ENCODE measurements at places on chromosomes 7 and 10.

DNA sequence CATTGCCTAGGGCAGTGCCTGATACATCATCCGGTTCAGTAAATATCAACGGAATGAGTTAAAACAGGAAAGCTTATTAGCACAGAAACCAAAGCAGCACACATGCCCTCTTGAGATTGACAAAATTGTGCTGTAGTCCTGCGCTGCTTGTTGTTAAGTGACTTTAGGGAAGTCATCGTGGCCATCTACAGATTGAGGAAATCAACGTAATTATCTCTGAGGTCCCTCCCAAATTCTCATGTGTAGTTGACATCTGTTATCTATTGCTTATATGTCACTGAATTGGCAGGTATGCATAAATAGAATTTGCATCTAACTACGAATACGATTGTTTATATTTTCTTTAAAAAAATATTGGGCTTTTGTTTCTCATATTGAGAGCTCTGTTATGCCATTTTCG is 3.5 kb upstream of the GNB2 start:
- no peak for DNase-seq

DNA sequence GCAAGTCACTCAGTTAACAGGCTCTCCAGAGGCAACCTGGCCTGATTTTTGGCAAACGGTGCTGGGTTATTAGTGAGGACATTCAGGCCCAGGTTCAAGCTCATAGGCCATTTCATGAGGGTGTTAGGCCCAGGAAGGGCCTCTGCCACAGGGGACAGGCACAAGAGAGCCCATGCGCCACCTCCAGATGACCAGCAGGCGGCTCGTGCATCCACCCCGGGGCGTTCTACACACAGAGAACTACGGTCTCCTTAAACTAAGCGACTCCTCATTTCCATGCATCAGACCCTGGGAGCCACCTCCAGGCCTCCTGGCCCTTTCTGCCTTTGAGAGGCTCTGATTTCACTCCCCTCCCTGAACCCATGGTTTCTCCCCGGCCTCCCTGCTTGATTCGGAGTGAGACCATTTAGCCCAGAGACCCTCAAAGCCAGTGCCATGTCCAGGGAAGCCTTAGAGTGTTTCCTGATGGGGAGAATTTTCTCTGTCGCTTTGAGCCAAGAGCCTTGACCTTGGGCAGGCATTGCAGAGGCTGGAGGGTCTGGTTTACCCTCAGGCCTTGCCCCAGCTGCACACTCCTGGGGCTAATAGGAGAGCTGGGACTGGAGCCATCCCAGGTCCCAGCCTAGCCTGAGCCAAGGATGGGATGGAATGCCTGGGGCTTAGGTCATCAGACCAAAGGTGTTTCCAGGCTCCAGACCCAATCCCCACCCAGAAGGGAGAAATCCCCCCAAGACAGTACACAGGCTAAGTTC is 188.0 kb downstream of the GRID1 start:
- no peak for DNase-seq

- DNase-seq = no peak
Observed at GRCh38 chr10:107013258-107014006, 151.1 kb downstream of the SORCS1 start.

- DNase-seq = no peak
Observed at GRCh38 chr10:34845070-34845469, 30.0 kb upstream of the PARD3 start.

DNA sequence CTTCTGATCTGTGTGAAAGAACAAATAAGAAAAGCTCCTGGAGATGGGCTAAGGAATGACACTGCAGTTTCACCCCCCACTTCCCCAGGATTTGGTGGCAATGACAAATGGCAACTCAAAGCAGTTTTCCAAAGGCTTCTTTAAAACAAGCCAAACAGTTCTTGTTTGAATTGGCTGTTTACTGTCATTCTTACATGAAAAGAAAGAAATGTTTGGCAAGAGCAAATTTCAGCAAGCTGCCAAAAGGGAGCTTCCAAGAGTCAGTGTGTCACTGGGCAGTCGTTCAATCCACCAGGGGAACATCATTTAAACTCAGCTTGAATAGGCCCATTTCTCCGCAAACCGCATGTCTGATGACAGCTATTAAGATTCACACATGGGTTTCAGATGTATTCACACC is 119.0 kb upstream of the RHOBTB1 start:
- no peak for DNase-seq

DNA sequence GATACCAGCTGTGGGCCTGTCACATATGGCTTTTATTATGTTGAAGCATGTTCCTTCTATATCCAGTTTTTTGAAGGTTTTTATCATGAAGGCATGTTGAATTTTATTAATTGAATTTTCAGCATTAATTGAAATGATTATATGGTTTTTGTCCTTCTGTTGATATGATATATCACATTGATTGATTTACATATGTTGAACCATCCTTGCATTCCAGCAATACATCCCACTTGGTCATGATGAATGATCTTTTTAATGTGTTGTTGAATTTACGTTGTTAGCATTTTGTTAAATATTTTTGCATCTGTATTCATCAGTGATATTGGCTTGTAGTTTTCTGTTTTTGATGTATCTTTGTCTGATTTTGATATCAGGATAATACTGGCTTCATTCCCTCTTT is 21.2 kb downstream of the PRSS37 start:
- DNase-seq = no peak

DNA sequence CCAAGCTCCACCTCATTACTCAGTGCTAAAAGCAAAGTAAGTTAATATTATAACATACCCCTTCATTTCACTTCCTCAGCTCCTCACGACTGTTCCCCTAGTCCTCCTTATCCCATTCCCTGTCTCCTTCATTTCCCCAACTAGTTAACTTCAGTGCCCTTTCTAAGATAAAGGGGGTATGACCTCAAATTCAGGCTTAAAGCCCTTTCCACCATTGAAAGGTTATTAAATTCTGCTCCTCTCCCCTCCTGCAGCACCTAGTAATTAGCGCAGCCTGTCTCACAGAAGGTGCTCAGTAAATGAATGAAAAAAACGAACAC is 1.0 kb downstream of the CRPPA start:
- no peak for DNase-seq

GRCh38 chr7:146136357-146136875 is 19.8 kb downstream of the CNTNAP2 start:
- peak; percentile 78 for DNase-seq

DNA sequence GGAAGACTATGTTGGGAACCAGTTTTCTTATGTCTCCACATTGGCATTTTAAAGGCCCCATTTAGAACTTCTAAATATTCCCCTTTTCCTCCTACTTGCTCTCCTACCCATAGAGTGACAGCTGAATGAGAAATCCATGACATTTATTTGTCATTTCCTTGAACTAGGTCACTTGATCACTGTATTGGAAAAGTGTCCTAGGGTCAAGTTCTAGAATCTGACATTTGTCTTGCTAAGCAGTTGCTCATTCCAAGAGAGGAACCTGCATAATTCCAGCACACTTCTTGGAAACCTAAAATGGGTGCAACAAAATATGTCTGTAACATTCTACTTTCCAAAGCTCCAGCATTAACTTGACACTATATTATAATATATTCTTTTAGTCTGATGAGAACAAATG is 3.6 kb upstream of the DPY19L1 start:
- DNase-seq = no peak
